ENCODE measurements at places on chromosomes 1 and 21.

DNA sequence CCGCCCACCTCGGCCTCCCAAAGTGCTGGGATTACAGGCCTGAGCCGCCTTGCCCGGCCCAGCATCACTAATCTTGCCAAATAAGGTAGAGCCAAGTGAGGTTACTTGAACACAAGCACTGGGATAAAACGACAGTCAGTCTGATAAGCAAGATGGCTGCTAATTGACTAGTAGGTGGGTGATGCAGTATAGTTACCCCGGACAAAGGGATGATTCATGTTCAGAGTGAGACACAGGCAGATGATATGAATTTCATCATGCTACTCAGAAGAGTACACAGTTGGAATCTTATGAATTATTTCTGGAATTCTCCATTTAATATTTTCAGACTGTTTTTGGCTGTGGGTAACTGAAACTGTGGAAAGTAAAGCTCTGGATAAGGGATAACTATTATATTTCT lies 178.4 kb downstream of the USP25 start:
- no peak overlapping the region for H3K27ac ChIP-seq
- DNase-seq, result no peak
- H3K36me3 ChIP-seq, result peaks cover 17% of the 10 kb centered on the region
- H3K27me3 ChIP-seq, result no peaks in the 10 kb centered on the region

GRCh38 chr1:18945401-18945849 lies 11.1 kb downstream of the IFFO2 start:
- H3K27ac ChIP-seq, result peak overlapping the region; percentile 29
- no peaks in the 10 kb centered on the region for H3K27me3 ChIP-seq
- no peak for DNase-seq
- H3K36me3 ChIP-seq, result no peaks in the 10 kb centered on the region
- H3K4me3 ChIP-seq, result no peak overlapping the region
- H3K4me1 ChIP-seq, result peaks cover 69% of the 10 kb centered on the region

GRCh38 chr1:10710489-10710888 lies 86.0 kb downstream of the CASZ1 start:
- H3K36me3 ChIP-seq, result no peaks in the 10 kb centered on the region
- H3K27me3 ChIP-seq, result peaks cover 2% of the 10 kb centered on the region
- H3K27ac ChIP-seq, result no peak overlapping the region
- H3K4me1 ChIP-seq, result no peaks in the 10 kb centered on the region
- no peak overlapping the region for H3K4me3 ChIP-seq
- DNase-seq, result no peak

DNA sequence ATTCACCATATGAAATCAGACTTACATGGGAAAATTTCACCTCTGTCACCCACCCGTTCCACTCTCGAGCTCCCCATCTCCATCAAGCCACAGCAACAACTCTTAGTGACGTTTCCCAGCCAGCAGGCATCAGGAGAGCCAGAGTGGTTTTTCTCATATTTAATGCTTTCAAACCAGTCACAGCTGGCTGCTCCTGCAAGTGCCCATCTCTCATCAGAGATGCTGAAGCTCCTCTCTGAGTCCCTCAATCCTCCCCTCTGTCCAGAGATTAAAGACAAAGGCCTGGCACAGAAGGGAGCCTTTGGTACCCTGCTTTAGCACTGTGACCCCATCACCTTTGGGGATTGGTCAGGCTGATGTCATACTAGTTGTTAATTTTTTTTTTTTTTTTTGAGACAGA lies 277.3 kb downstream of the DNM3 start:
- peaks cover 21% of the 10 kb centered on the region for H3K4me1 ChIP-seq
- H3K4me3 ChIP-seq, result no peak overlapping the region
- no peaks in the 10 kb centered on the region for H3K36me3 ChIP-seq

- DNase-seq, result no peak
- peak overlapping the region; percentile 100 for H3K27ac ChIP-seq
- peak overlapping the region; percentile 99 for H3K4me3 ChIP-seq
- H3K4me1 ChIP-seq, result peaks cover 23% of the 10 kb centered on the region
- no peaks in the 10 kb centered on the region for H3K27me3 ChIP-seq
Measured at GRCh38 chr21:14382486-14382834, 486 bp downstream of the HSPA13 start.

DNA sequence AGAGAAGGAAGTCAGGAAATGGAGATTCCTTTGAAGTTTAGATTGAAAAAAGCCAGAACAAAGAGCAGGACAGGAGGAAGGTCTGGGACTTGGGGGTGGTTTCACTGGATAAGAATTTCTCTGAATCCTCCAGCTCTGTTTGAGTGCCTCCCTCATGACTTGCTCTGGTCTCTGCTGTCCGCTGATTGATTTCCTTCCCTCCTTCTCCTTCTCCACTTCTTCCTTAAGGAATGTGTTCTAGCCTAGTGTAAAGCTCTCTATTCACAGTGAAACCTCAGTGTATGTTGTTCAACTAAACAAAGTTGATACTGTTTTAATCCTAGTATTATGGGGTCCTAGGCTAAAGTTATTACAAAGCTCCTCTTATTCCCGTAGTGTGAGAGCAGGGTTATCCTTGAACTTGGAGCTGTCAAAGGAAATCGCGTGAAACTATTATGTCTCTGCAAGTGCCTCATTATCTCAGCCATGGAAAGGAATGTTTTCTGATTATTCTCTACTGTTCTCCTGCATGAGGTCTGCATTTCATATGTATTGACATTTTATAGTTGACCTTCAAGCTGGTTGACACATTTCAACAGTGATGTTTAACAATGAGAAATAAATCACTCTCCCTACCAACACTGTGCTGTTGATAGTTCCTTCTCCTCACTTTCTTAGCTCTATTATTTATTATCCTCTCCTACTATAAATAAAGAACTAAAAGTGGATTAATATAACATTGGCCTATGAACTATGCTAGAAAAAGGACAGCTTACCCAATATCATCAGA lies 82.7 kb upstream of the KCTD3 start:
- H3K36me3 ChIP-seq, result no peaks in the 10 kb centered on the region
- no peak overlapping the region for H3K4me3 ChIP-seq
- H3K4me1 ChIP-seq, result no peaks in the 10 kb centered on the region
- no peak overlapping the region for H3K27ac ChIP-seq
- no peaks in the 10 kb centered on the region for H3K27me3 ChIP-seq
- no peak for DNase-seq

- no peak overlapping the region for H3K27ac ChIP-seq
- no peak for DNase-seq
- H3K36me3 ChIP-seq, result no peaks in the 10 kb centered on the region
- H3K27me3 ChIP-seq, result no peaks in the 10 kb centered on the region
- H3K4me1 ChIP-seq, result no peaks in the 10 kb centered on the region
Measured at GRCh38 chr1:177800400-177801088, 169.3 kb downstream of the SEC16B start.

DNA sequence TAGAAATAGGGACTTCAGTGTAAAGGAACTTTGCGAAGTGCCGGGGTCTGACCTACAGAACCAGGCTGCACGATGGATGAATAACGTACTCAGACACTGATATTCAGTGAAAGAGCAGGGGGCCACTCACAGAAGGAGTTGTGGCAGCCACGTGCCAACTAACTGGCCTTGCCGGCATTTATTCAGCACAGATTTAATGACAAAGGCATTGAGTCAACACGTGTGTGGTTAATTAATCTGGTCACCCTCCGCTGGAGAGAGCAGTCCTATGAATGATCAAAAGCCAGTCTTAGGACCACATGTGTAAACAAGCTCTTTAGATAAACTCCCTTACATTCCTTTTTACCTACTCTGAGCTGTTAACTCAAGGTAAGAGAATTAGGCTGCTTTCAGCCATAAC lies 6.2 kb upstream of the B3GALT2 start:
- DNase-seq, result no peak
- H3K4me1 ChIP-seq, result peaks cover 17% of the 10 kb centered on the region
- H3K27me3 ChIP-seq, result no peaks in the 10 kb centered on the region
- H3K27ac ChIP-seq, result no peak overlapping the region
- H3K36me3 ChIP-seq, result no peaks in the 10 kb centered on the region
- no peak overlapping the region for H3K4me3 ChIP-seq

DNA sequence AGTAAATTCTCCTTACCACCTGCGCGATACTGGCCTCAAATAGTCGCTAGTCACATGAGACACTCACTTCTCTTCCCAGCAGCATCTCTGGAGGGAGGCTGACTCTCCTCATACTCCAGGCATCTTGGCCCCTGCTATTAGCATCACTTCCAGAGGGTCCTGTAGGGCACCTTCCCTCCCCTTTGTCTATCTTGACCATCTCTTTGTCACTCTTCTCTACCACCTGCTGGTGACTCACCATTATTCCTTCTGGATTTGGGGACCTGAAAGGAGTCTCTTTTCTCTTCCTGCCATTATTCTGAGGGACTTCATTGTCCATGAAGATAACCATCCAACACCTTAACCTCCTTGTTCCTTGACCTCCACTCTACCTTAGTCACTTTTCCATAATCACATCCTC lies 31.7 kb upstream of the GPR37L1 start:
- no peak overlapping the region for H3K4me3 ChIP-seq
- peaks cover 22% of the 10 kb centered on the region for H3K27me3 ChIP-seq
- no peak for DNase-seq
- no peaks in the 10 kb centered on the region for H3K4me1 ChIP-seq
- no peak overlapping the region for H3K27ac ChIP-seq
- H3K36me3 ChIP-seq, result no peaks in the 10 kb centered on the region

DNA sequence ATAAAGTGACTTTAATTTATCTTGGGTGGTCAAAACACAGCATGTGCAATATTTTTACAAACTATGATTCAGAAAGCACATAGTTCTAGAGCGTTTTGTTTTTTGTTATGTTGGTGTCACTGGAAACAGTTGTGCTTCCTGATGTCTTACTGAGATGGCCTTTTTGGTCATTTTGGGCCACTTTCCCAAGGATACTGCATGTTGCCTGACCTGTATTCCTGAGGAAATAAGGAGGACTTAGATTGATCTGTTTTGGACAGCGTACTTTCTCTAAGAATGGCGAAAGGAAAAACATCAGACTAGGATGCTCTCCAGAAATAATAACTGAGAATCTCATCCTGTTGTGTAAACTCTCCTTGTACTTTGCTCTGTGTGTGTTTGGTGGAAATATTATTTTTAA lies 451.2 kb downstream of the USP25 start:
- no peaks in the 10 kb centered on the region for H3K4me1 ChIP-seq
- H3K27ac ChIP-seq, result no peak overlapping the region
- no peaks in the 10 kb centered on the region for H3K27me3 ChIP-seq
- H3K36me3 ChIP-seq, result no peaks in the 10 kb centered on the region
- no peak overlapping the region for H3K4me3 ChIP-seq
- no peak for DNase-seq

- H3K4me3 ChIP-seq, result peak overlapping the region; percentile 87
- H3K4me1 ChIP-seq, result peaks cover 54% of the 10 kb centered on the region
- H3K27me3 ChIP-seq, result no peaks in the 10 kb centered on the region
Measured at GRCh38 chr1:21779613-21780521, 3.1 kb downstream of the USP48 start.

Measured in natural killer cell treated with Interleukin-12 subunit alpha and Interleukin-12 subunit beta and Interleukin-15 and Interleukin-18, amount 100 ng/mL, for 72 hours (primary cell).